CD4-positive, alpha-beta memory T cell (primary cell): ENCODE measurements at places on chromosomes 13 and 19.

- no peak for DNase-seq
These were observed 3.8 kb upstream of the MAP2K7 start for GRCh38 chr19:7899751-7900378.

GRCh38 chr19:57317503-57317902, 2.8 kb upstream of the ZNF543 start:
- DNase-seq, result no peak

- DNase-seq, result no peak
These were observed 26.9 kb upstream of the CPB2 start for GRCh38 chr13:46131705-46132104.

DNA sequence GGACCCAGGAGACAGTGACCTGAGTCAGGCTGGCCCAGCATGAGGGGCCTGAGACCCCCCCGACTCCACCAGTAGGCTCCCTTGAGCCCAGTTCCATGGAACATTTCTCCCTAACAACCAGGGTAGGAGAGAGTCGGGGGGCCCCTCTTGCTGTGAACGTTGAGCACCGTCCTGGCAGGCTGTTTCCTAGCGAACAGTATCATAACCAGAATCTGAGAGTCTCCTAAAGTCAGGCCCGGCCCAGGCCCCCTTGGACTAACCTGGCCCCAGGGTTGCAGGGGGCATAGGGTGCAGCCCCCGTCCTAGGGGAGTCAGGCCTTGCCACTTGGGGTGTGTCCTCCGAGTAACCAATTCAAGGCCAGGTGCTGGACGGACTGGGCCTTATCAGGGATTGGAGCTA, 13.7 kb downstream of the TMEM150B start:
- DNase-seq, result no peak

- no peak for DNase-seq
These were observed 87.3 kb upstream of the PEG3 start for GRCh38 chr19:56927791-56928207.

DNA sequence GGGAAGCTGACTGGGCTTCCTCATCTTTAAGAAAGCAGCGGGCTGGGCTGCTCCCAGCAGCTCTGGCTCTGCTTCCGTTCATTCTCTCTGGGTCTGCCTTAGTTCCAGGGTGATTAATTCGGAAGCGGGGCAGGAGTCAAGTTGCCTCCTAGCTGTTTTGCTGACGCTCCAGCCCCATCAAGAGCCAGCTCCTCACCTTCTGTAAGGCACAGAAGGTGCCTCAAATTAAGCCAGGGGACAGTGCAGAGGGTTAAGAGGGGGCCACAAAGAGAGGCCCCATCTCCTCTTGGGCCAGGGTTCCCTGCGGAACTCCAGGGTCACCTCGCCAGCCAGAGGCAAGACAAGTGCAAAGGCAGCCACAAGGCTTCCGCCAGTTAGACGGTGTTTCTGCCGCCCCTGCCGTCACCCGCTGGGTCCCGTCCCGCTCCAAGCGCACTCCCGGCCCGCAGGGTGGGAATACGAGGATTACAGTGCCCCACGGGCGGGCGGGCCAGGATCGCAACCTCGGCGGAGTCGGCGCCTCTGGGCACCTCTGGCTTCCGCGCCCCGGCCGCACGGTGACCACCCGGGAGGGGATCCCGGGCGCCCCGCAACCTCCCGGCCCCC, 508 bp downstream of the SLC15A1 start:
- DNase-seq, result no peak

- no peak for DNase-seq
These were observed 208.5 kb upstream of the ZNF536 start for GRCh38 chr19:30163663-30164062.

DNA sequence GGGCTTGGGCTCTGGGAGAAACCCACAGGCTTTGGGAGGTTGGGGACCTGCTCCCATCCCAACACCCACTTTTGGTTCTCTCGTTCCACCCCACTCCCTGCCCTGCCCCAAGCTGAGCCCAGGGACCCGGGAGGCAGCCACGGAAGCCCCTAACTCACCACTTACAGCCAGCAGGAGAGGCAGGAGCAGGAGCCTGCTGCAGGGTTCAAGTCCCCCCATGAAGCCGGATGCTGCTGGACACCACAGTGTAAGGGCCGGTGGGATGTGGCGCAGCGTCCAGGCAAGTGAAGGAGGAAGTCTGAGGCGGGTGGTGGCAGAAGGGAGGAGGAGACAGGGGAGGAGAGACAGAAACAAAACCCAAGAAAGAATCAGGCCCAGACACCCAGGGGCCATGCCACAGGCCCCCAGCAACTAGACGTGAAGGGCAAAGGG, at the start of gene TYROBP:
TYROBP (minus strand) TSS at position 286 of the 432 bp plus-strand sequence; CDS start at position 219, 67 bp downstream.
- no peak for DNase-seq

DNA sequence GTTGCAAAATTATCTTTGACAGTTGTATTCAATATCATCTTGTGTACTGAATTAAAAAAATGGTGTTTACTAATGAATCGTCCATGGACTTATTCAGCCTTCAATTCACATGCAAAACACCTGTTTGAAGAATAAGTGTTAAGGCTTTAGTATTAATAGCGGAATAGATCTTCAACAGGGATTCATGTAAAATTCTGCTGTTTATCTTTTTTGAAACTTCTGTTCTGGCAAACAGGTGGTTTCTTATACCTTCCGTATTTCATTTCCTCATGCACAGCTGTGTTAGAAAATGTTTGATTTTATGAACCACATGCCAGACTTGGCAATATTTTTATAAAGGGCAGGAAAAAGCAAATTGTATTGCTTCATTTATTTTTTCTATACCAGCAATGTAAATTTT, 255.7 kb downstream of the DACH1 start:
- DNase-seq, result no peak

- DNase-seq, result no peak
These were observed 347.3 kb downstream of the TEX29 start for GRCh38 chr13:111667757-111668156.

- DNase-seq, result no peak
These were observed 314.9 kb upstream of the SLITRK5 start for GRCh38 chr13:87356314-87356713.

GRCh38 chr19:662207-662961, 630 bp downstream of the RNF126 start:
- DNase-seq, result peak; percentile 85

- no peak for DNase-seq
These were observed 112.5 kb downstream of the DACH1 start for GRCh38 chr13:71754407-71754974.

- DNase-seq, result no peak
These were observed 93.8 kb upstream of the RNF113B start for GRCh38 chr13:98270819-98271218.

- DNase-seq, result no peak
These were observed 399.6 kb downstream of the FGF14 start for GRCh38 chr13:102002287-102002686.
